ENCODE measurements at places on chromosomes 2 and 18. TPM values are rescaled to one million over a fixed set of nuclear protein-coding genes. Genes with fewer than 3 reads are reported as not detected.
A peak's percentile ranks its signal among the peaks of the same experiment; 100 is the strongest.

DNA sequence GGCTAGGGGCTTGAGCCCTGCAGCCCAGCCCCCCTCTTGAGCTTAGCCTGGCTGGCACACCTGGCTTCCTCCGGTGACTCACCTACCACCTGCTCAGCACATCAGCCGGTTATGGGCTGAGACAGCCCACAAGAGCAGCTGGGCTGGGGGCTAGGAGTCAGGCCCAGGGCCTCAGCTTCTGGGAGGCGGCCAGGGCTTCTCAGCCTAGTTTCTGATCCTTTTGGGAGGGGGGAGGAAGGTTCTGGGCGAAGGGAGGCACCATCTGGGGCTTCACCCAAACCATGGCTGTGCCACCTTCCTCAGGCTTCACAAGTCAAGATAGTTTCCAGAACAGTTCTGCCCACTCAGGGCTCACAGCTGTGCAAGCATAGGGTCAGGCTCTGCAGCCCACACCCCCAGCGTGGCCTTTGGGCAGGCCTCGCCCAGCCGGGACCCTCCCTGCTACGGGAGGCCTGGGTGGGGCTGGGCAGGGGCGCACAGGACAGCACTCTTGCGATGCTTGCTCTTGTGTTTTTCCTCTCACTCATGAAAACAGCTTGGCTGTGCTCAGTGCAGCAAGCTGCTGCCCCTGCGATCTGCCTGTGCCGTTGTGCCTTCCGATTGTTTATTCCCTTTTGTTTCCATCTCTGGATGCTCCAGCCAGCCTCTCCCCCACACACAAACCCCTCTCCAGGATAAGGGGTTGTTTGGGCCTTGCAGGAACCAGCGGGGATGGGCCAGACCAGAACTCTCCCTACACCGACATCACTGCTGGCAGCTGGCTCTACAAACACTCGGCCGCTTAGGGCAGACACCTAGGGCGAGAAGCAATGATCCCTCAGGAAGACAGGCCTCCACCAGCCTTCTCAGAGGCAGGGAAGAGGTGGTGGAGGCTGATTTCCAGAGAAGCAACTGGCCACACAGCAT lies 26.1 kb upstream of the SEMA4C start:
- ATAC-seq: peak; percentile 60

DNA sequence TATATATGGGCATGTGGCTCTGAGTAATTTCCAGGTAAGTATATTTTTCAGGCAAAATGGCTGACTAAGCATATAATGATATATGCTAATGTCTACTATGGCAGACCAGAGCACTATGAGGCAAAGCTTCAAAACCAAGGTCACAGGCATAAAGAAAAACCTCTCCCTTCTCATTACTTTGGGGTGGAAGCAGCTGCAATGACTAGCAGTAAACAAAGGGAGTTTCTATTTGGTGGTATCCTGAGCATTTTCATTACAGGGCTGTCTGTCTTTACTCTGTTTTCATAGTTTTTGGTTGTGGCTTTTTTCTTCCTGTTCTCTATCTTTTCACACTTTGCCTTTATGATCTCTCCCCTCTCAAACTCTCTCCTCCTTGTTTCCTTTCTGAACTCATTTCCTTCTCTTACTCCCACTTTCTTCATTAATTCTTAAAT lies 15.6 kb downstream of the PDE6D start:
- peak; percentile 33 for ATAC-seq

- no peak for ATAC-seq
These were observed 53.8 kb upstream of the CYRIA start for GRCh38 chr2:16719485-16719808.

DNA sequence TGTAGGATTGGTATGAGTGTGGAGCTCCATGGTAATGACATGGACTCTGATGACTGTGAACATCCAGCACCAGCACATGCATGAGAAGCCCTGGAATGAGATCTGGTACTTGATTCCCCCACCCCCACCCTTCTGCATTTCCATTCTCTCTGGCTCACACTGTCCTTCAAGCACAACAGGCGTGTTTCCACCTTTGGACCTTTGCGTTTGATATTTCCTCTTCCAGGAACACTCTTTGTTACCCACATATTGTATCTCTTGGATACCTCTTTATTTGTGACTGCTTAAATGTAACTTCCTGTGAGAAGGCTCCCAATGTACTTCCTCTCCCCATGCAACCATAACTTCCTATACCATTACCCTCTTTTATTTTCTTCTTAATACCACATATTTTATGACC lies 263.8 kb downstream of the HNMT start:
- no peak for ATAC-seq

GRCh38 chr2:128259585-128259984 lies 59.1 kb downstream of the HS6ST1 start:
- no peak for ATAC-seq

DNA sequence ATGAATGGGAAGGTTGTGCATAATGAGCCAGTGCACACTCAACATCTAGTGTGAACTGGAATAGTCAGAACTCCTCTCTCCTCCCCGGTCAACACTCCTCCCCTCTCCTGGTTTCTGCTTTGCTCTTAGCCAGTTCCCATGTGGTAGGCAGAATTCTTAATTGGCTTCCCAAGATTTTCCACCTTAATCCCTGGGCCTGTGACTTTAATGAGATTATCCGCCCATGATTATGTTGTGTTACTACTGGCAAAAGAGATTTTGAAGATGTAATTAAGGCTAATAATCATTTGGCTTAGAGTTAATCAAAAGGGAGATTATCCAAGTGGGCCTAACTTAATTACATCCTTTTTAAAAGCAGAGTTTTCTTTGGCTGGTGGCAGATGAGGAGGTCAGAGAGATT lies 34.2 kb upstream of the REV1 start:
- ATAC-seq: no peak

DNA sequence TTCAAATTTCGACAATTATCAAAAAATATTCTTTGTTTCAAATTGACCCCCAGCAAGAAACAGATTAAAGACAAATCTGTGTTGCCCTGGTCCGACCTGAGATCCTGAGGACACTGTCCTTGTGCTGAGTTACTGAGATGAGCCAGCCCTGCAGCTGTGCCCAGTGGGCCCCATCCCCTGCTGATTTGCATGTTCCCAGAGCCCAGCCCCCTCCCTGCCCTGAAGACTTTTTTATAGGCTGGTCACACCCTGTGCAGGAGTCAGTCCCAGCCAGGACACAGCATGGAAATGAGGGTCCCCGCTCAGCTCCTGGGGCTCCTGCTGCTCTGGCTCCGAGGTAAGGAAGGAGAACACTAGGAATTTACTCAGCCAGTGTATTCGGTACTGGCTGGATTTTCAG lies 31.4 kb upstream of the ZNG1B start:
- peak; percentile 73 for ATAC-seq

DNA sequence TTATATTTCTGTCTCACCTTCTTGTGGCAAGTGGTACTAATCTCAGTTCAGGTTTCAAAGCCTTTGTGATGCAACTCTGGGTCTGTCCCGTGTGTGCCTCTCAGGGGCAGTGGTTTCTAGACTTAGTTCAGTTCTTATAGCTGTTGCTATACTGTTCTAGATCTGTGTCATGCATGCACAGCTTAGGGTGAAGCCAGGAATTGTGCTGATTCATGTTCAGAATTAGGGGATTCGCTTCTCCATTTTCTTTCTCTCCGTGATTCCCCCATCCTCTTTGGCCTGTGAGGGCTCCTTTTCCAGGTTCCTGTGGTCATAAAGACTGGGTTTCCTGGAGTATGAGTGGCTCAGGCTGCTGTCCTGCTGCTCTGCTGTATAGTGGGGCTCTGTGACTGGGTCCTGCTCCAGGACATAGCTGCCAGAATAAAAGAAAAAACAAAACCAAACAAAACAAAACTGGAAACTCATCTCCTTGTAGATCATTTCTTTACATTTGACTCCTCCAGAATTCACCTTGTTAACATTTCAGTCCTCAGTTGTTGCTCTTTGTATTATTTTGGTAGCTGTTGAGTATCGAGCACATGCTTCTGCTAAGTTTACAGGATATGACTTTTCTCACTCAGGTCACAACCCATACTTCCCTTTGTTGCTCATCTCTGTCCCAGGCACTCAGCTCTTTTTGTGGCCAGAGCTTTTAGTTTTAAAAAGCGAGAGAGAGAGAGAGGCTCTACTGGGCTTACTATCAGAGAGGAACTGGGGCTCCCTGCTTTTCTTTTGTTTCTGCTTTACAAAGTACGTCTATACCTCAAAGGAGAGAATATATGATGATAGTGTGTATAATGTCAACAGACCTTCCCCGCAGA lies 34.2 kb downstream of the CERS6 start:
- peak; percentile 73 for ATAC-seq

- no peak for ATAC-seq
These were observed 74.4 kb downstream of the ANKRD12 start for GRCh38 chr18:9210966-9211365.

DNA sequence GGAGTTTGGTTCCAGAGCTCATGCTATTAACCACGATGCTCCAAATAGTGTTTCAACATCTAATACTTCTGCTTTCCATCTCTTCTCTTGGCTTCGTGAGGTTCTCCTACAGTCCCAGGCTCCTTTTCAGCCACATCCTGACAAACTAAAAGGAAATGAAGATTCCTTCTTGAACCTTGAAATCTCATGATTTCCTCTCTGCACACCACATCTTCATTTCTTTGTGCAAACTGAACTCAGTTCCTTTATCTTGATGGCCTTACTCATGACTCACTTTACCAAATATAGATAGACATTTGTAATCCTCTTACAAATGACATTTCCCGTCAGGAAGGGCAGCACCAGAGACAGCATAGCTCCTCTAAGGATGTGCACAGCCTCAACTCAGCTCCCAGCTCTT lies 50.0 kb upstream of the ITGA4 start:
- no peak for ATAC-seq

- no peak for ATAC-seq
These were observed 13.8 kb downstream of the COL6A3 start for GRCh38 chr2:237400199-237400598.

DNA sequence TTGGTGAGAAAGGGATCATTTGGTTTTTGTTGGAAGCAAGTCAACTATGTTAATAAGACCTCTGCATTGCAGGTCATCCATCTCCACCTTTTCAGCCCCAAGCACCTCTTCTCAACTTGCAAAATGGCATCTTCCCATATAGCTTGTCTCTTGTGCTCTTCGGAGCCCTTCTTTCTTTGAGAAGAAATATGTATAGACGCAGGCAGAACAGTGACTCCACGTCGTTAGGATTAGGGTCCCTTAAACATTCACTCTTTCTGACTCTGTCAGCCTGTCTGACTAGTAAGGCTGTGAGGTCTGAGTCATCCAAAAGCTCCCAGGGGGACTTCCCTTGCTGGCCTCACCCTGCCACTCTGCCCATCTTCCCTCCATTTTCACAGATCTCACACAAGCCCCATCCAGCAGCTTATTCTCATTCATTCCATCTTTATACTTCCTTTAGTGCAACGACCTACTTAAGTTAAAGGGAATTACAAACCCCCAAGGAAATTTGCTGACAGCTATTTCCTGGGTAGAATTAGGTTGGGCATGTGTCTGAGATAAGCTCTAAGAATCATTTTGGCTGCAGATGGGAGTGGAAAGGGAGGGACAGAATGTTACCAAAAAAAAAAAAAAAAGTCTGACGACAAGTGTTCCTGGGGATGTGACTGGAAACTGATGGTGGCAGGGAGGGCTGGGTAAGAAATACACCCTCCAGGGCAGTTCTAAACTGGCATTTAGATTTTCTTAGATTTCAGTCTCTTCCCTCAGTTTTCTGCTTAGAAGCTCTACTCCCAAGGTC lies 37.7 kb upstream of the MEX3C start:
- ATAC-seq: peak; percentile 79

GRCh38 chr2:52968043-52968442 lies 799.6 kb upstream of the CHAC2 start:
- peak; percentile 39 for ATAC-seq

DNA sequence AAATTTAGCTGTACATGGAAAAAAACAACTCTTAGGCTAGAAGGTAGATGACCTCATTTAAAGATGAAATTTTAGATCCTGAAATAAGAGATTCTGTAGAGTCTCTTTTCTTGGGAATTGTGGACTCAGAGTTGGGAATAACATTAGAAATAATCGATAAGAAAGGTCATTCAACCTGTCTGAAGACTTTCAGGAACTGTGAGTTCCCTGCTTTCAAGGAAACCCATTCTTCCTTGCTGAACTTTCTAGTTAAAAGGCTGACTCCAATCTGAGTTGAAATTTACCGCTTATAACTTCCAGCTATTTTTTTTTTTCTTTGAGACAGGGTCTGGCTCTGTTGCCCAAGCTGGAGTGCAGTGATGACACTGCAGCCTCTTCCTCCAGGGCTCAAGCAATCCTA lies 16.8 kb upstream of the SMAD7 start:
- no peak for ATAC-seq

DNA sequence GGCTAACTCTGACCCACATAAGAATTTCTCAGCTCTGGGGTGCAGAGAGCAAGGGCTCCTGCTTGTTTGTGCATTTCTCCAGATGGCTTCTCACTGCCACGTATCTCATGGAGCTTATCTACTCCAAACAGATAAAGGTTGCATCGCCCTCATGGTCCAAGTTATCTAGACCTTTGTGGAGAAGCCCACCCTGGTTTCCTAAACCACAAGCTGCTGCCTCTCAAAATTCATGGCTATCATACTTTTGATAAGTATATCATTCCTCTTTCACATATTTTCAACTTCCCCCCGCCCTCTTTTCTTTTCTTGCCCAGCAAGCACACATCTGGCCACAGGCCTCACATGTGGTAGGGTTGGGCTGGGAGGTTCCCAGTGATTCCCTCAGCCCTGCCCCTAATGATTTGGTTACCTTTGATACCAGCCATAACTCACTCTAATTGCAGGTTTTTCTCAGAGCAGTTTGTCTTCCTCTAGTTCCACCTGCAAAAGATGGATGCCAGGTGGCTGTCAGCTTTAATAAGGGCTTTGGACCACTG lies 146.0 kb downstream of the RHBDD1 start:
- ATAC-seq: peak; percentile 26

- ATAC-seq: no peak
These were observed 325.2 kb downstream of the PLCL1 start for GRCh38 chr2:198129609-198130008.

- no peak for ATAC-seq
These were observed 133.4 kb upstream of the NABP1 start for GRCh38 chr2:191544461-191545062.

- no peak for ATAC-seq
These were observed 143.8 kb downstream of the SH3BP4 start for GRCh38 chr2:235095569-235095968.

- ATAC-seq: no peak
These were observed 55.8 kb downstream of the PLEKHA3 start for GRCh38 chr2:178536037-178536436.

The RAB31 gene
- total RNA-seq: 59.9 TPM

The PER2 gene
- 3.4 TPM for total RNA-seq

The ACKR3 gene
- 66.1 TPM for total RNA-seq

The EGR4 gene
- total RNA-seq: 0.50 TPM

The C2orf72 gene
- 0.11 TPM for total RNA-seq

The ARL5A gene
- total RNA-seq: 30.2 TPM

The SERPINB4 gene
- total RNA-seq: 0.99 TPM

The ALK gene
- 4.3 TPM for total RNA-seq

The STON1 gene
- total RNA-seq: 22.6 TPM

The NPHP1 gene
- total RNA-seq: 11.8 TPM

The USP40 gene
- total RNA-seq: 88.3 TPM

The RGPD3 gene
- total RNA-seq: 0.67 TPM

The ABCG8 gene
- total RNA-seq: 0.23 TPM

The CD8B2 gene
- 0.15 TPM for total RNA-seq

All from motor neuron (in vitro differentiated cells).